ENCODE measurements at places on chromosomes 7 and 10. TPM values are rescaled to one million over a fixed set of nuclear protein-coding genes. Genes with fewer than 3 reads are reported as not detected.

The ACBD7 gene
- total RNA-seq: 0.85 TPM

The PTPRN2 gene
- 0.91 TPM for total RNA-seq

The AKAP9 gene
- 13.3 TPM for total RNA-seq

The CDK14 gene
- 0.37 TPM for total RNA-seq

The BEND7 gene
- total RNA-seq: 14.5 TPM

The TNS3 gene
- total RNA-seq: 96.1 TPM

The MBL2 gene
- total RNA-seq: not detected

The WBP1L gene
- total RNA-seq: 30.7 TPM

The AZGP1 gene
- total RNA-seq: not detected

The OR2A14 gene
- not detected for total RNA-seq

The SLC13A1 gene
- not detected for total RNA-seq

The ICA1 gene
- 0.76 TPM for total RNA-seq

The KLF14 gene
- total RNA-seq: 0.05 TPM

The CPXM2 gene
- total RNA-seq: not detected

The IFIT5 gene
- total RNA-seq: 11.4 TPM

The BTBD16 gene
- total RNA-seq: 0.44 TPM

The MOGAT3 gene
- not detected for total RNA-seq
